ENCODE measurements at places on chromosomes 5 and 9. TPM values are rescaled to one million over a fixed set of nuclear protein-coding genes. Genes with fewer than 3 reads are reported as not detected.
A peak's percentile ranks its signal among the peaks of the same experiment; 100 is the strongest.

- no peak for DNase-seq
- no peak overlapping the region for H3K4me3 ChIP-seq
- H3K36me3 ChIP-seq = no peaks in the 10 kb centered on the region
- peaks cover 3% of the 10 kb centered on the region for H3K4me1 ChIP-seq
- no peaks in the 10 kb centered on the region for H3K27me3 ChIP-seq
Observed at GRCh38 chr9:75200892-75201470, 112.7 kb downstream of the OSTF1 start.

The SYK gene
- not detected for total RNA-seq

The C1QTNF3 gene
- 2.5 TPM for total RNA-seq

GRCh38 chr5:149961186-149961685 is 678 bp downstream of the SLC26A2 start:
- no peaks in the 10 kb centered on the region for H3K27me3 ChIP-seq
- H3K4me3 ChIP-seq = peak overlapping the region; percentile 74
- no peak overlapping the region for H3K27ac ChIP-seq
- DNase-seq = no peak

All from activated CD4-positive, alpha-beta memory T cell treated with anti-CD3 and anti-CD28 coated beads, Interleukin-2, amount 10 ng/mL, durations not matched to agents 7 days and 5 days (primary cell).